ENCODE measurements at places on chromosomes 7 and 10.

DNA sequence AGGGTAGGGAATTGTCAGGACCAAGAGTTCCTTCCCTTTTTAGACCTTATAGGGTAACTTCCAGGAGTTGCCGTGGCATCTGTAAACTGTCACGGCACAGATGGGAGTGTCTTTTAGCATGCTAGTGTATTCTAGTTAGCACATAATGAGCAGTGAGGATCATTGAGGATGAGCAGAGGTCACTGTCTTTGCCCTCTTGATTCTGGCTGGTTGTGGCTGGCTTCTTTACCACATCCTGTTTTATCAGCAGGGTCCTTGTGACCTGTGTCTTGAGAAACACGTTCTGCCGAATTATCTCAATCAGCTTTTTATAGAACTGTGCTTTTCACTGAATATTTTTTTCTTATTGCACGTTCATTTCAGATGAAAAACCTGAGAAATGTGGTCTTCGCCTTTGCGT, 41.5 kb downstream of the MINPP1 start:
- no peak for DNase-seq

- peak; percentile 40 for DNase-seq
These were observed 168.7 kb upstream of the ITGB1 start for GRCh38 chr10:33126742-33127141.

- no peak for DNase-seq
These were observed 130.4 kb upstream of the AOAH start for GRCh38 chr7:36854652-36855051.

GRCh38 chr7:159370-160270, 32.8 kb upstream of the FAM20C start:
- no peak for DNase-seq

GRCh38 chr10:12829831-12830390, 171.6 kb downstream of the CCDC3 start:
- no peak for DNase-seq

DNA sequence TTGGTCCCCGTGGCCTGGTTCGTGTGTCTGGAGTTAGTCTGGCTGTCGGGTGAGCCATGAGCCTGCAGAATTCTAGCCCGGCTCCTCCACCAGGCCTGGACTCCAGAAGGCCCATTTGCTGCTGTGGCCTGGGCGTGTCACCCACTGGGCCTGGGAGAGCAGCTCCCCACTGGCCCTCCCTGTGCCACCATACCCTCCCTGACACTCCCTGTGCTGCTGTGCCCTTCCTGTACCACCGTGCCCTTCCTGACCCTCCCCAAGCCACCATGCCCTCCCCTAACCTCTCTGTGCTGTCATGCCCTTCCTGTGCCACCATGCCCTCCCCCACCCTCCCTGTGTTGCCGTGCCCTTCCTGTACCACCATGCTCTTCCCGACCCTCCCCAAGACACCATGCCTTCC, 39.1 kb upstream of the DIP2C start:
- no peak for DNase-seq

DNA sequence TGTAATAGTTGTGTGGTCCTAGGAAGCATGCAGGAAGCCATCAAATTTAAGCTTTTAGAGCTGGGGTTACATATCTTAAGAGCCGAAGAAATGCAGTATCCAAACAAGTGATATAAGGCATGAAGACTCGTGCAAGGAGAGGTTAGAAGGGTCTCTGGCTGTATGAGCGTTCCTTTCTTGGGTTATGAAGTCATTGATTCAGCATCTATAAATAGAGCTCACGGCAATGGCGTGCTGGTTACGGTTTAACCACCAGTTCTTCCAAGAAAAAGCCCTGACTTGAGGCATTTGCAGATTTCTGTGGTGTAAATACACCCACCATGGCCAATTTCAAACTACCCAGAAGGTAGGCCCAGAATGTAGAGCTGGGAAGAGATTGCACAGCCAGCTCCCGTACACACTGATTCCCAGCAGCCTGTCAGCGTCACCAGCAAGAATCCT, 72.0 kb upstream of the KAT6B start:
- no peak for DNase-seq

- DNase-seq, result no peak
These were observed 562.9 kb upstream of the NRP1 start for GRCh38 chr10:33897291-33897752.

GRCh38 chr7:156095908-156096539, 283.8 kb upstream of the SHH start:
- DNase-seq, result no peak

GRCh38 chr7:19327018-19327417, 181.8 kb upstream of the FERD3L start:
- DNase-seq, result no peak

GRCh38 chr10:14578060-14578952, 196.4 kb downstream of the FAM107B start:
- no peak for DNase-seq
